ENCODE measurements at places on chromosomes 16 and 17.

DNA sequence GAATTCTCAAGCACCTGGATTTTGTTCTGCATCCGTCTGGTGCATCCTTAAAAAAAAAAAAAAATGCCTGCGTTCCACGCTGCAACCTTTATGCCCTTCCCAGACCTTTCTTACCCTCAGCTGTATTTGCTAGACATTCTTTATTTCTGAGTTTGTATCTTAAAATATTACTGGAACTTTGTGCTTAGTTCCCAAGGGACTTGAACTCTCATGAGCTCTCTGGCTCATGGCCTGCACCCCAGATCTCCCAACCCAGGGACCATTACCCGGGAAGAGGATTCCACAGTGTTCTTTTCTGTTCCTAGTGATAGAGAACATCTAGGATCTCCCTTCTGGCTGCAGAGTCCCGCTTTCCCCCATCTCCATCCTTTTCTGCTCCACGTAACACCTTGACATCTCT, 28.9 kb upstream of the CLEC18A start:
- no peak for DNase-seq

GRCh38 chr17:77480509-77481215, 339.9 kb downstream of the SEC14L1 start:
- DNase-seq: no peak

GRCh38 chr17:57044976-57045867, 39.8 kb upstream of the AKAP1 start:
- no peak for DNase-seq

GRCh38 chr17:49869038-49869374, 21.1 kb upstream of the TAC4 start:
- DNase-seq: no peak

- DNase-seq: no peak
These were observed 18.9 kb downstream of the CYB5D2 start for GRCh38 chr17:4161967-4162305.

DNA sequence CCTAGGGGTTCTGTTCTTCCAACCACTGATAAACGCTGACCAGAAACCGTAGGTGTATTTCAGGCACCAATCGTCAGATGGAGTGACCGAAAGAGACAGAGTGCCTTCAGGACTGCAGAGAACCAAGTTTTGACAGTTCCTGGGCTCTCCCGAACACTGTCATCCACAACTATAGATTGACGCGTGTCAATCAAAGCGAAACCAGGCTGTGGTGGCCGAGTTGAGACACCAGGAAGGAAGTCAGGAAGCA, 11.9 kb upstream of the AURKB start:
- DNase-seq: no peak

DNA sequence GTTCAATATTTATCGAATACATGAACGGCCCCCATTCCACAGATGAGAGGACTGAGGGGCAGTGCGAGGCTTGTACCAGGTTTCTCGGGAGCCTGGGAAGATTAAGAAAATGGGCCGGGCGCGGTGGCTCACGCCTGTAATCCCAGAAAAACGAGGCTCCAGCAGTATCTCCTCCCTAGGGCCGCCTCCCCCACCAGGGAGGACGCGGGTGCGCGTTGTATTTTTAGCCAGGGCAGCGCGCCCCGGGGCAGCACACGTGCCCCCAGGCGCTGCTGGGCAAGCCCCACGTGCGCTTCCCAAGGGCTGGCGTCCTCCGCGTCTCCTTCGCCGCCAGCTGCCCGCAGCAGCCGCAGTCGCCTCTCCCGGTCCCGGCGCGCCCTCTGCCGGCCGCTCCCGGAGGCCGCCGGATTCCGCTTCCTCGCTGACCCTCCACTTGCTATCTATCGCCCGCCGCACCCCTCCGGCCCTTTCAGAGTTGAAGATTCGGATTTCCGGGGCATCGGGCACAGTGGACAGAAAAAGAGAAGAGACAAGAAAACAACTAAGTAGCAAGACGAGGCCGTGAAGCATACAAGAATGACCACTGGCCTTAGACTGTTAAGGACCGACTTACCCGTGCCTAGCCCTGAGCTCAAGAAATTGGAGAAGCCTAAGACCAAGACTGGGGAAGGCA, 1.9 kb upstream of the YBX2 start:
- peak; percentile 84 for DNase-seq

DNA sequence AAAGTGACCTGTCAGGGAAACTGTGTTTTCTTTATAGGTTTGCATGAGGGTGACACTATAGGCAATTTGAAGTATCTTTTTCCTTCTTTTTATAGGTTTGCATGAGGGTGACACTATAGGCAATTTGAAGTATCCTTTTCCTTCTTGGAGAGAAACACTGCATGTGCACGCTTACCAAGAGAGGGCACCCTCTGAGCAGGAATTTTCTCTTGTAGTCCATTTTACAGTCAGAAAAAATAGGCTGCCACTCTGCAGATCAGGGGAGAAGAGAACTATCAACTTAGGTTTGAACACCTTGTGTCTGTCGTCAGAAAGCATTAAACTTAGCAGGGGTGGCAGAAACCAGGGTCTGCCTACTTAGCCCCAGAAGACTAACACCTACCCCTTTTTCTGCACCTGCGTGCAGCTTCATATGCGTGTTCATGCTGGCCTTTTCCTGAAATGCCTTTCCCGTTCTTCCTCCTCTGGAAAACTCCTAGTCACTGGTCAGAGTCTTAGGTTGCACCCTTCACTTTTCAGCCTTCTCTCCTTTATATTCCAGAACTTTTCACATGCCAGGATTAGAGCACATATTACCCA, 16.4 kb upstream of the SMIM36 start:
- DNase-seq: peak; percentile 43

- DNase-seq: no peak
These were observed at the start of gene ABCA9 for GRCh38 chr17:69060822-69061221. ABCA9 (minus strand) TSS chr17:69060927; CDS start chr17:69051126, 9,801 bp downstream.

DNA sequence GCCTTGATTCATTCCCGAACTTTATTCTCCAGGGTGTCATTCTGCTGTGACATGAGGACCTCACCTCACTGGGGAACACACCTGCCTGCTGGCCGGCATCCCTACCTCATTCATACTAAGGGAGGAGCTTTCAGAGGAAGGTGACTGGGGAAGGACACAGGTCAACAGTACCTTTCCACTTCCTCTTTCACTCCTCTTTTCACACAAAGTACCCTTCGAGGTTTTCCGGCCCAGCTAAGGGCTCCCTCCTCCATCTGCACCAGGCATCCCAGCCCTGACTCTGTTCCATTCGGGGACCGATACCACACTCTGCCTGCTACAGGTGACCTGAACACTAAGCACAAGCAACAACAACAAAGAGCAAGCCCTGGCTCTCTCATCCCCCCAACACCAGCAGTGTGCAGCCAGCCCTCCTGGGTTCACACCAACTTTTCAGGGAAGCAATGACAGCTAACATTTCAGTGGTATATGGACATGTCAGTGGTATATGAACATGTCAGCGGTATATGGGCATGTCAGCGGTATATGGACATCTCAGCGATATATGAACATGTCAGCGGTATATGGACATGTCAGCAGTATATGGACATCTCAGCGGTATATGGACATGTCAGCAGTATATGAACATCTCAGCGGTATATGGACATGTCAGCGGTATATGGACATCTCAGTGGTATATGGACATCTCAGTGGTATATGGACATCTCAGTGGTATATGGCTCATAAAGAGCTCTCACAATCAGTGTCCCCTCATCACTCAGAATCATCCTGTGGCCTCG, 16.0 kb downstream of the TRIM25 start:
- DNase-seq: no peak

DNA sequence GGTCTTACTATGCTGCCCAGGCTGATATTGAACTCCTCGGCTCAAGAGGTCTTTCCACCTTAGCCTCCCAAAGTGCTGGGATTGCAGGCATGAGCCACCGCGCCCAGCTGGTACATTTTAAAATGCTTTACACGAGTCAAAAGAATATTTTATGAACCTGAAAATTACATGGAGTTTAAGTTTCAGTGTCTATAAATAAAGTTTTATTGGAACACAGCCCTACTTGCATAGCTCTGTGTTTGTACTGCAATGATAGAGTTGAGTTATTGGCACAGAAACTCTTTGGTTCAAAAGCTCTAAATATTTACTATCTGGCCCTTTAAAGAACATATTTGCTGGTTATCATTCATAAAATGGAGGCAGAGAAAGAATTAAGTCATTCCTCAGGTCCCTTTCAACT, 24.3 kb downstream of the MAP2K6 start:
- DNase-seq: no peak

DNA sequence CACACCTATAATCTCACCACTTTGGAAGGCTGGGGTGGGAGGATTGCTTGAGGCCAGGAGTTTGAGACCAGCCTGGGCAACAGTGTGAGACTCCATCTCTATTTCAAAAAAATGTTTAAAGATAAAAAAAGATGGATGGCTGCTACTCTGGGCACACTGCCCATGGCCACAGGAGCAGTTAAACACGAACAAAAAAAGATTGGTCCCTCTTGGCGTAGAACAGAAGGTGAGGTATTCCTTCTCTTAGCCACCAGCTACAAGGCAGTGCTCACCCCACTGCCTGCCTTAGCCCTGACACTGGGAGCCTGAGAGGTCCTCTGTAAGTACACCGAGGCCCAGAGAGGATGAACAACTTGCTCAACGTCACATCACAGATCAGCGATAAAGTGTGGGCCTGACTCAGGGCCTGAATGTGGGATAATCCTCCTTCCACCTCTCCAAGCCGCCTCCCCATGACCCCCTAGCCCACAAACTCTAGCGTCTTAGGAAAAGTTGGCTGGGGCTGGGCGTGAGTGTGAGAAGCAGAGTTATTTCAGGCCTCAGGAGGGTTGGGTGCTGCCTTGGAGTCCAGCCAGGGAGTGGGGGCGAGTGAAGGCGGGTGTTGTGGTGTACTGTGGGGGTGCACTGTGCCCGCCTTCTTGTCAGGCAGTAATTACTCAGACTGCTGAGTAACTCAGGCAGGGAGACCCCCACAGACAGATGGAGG, 2.3 kb upstream of the DPH1 start:
- DNase-seq: no peak
